Osteocyte (in vitro differentiated cells): ENCODE measurements at places on chromosomes 2 and 18. TPM values are rescaled to one million over a fixed set of nuclear protein-coding genes. Genes with fewer than 3 reads are reported as not detected.

The DSEL gene
- 105 and 108 TPM in 2 replicates for total RNA-seq

DNA sequence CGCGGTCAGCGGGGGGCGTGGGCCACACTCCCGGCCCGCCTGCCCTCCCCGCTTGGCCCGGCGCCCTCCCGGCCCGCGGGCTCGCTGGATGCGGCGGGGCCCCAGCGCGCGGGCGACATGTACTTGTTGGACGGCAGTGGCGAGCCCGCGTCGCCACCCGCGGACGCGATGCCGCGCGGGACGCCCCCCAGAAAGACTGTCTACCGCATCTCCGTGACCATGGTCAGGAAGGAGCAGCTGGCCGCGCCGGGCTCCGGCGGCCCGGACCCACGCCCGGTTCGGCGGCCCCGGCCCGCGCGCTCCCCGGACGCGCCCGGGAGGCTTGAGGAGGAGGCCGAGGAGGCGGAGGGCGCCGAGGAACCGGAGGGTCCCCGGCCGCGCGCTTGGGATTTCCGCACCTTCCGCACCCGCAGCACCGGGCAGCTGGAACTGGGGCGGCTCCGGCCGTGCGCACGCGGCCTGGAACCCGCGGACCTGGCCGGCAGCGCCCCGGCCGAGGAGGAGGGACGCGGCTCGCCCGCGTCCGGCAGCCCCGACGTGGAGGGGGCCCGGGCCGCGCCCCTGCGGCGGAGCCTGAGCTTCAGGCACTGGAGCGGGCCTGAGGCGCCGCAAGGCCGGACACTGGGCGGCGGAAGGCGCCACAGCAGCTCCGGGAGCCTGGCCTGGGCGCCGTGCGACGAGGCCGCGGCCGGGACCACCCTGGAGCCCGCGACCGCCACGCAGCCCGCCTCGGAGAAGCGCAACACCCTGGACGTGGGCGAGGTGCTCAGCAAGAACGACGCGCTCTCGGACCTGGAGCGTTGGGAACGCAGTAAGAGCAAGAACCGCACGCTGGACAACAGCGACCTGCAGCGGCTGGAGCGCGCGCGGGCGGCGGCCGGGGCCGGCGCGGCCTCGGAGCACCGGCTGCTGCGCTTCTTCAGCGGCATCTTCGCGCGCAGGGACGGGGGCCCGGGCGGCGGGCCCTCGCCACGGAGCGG lies 176.4 kb downstream of the AGAP1 start:
- peak; percentile 88 for DNase-seq

DNA sequence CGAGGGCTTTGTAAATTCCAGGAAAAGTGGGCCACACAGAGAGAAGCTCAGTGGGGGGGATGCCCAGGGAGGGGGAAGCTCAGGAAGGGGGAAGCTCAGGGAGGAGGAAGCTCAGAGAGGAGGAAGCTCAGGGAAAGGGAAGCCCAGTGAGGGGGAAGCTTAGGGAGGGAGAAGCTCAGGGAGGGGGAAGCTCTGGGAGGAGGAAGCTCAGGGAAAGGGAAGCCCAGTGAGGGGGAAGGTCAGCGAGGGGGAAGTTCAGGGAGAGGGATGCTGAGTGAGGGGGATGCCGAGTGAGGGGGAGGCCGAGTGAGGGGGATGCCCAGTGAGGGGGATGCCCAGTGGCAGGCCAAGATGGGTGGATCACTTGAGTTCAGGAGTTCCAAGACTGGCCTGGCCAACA lies 821 bp upstream of the CHRNG start:
- DNase-seq: no peak

DNA sequence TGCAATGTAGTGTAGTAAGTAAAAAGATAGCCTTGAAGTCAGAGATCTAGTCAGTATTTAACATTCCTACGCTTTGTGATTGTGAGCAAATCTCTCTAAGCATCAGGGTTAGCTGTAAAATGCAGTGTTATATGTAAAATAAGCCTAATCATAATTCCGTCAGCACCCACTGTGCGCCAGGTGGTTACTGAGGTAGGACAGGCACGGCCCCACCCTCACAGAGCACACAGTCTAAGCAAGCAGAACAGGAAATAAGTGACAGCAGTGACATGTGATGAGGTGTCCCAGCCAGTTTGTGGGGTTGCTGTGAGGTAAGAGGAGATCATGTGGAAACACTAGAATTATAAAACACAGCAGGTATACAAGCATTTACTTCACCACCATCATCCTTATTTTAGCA lies 267.1 kb downstream of the ICOS start:
- DNase-seq: no peak

The CAPN14 gene
- 0.13 and 0.24 TPM in 2 replicates for total RNA-seq

DNA sequence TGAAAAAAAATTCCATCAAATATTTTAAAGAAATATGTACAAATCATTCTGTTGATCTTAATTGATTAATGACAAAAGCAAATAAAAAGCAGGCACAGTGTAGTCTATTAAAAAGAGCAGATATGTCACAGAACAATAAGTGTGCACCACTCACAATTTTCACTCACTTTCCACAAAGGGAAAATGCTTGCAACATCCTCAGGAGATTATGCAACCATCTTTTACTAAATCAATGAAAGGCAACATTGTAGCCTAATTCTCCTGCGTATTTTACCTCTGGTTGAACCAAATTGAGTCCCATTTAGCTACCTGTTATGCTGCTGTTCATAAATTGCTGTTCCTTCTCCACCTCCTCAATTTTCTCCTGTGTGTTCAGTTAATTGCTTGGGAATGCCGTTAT lies 1346.8 kb upstream of the PIK3C3 start:
- no peak for DNase-seq

GRCh38 chr2:221095356-221095755 lies 476.7 kb downstream of the EPHA4 start:
- no peak for DNase-seq

- DNase-seq: no peak
These were observed 12.6 kb downstream of the RTP5 start for GRCh38 chr2:241882091-241882625.

DNA sequence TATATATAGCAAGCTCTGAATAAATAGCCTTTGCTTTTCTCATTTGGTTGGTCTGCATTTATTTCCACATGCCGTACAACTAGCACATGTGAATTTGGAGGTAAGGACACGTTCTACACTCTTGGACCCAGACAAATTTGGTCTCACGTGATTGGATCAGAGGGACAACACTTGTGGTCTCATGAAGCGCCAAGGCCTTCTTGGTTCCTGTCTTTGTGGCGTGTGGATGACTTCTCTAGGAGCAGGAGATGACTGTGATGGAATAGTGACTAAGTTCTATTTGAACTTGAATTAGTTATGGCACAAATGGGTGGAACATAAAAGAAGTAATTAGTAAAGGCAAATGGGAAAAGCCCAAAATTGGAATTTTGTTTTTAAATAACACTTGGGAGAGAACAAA lies 206.9 kb downstream of the BCL2 start:
- DNase-seq: no peak

GRCh38 chr18:29034113-29034856 lies 857.4 kb upstream of the CDH2 start:
- no peak for DNase-seq

The FOXD4L1 gene
- 0.18 and 0.21 TPM in 2 replicates for total RNA-seq
